ENCODE measurements at places on chromosomes 7 and 10. TPM values are rescaled to one million over a fixed set of nuclear protein-coding genes. Genes with fewer than 3 reads are reported as not detected.
A peak's percentile ranks its signal among the peaks of the same experiment; 100 is the strongest.

Gene OR2A7
- total RNA-seq = not detected

Gene DIP2C
- 28.7 TPM for total RNA-seq

Gene SKAP2
- 48.1 TPM for total RNA-seq

Gene DGKI
- 7.9 TPM for total RNA-seq

GRCh38 chr7:20642166-20642565 lies 26.7 kb downstream of the ABCB5 start:
- peak; percentile 26 for DNase-seq

DNA sequence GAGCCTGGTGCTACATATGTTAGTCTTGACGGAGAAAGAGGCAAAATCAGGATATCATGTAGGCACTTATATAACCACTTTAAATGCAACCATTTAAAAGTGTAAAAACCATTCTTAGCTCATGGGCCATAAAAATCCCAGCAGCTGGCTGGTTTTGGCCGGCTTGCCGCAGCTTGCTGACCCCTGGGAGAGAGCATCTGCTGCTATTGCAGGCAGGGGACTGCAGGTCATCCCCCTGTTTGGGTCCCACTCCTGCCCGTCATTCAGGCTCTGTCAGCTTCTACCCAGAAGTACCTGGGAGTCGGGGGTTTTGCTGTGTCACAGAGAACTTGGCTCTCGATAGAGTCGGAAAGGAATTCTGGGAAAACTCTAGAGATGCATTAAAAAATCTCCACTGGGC lies 187.4 kb downstream of the CUX1 start:
- no peak for DNase-seq

DNA sequence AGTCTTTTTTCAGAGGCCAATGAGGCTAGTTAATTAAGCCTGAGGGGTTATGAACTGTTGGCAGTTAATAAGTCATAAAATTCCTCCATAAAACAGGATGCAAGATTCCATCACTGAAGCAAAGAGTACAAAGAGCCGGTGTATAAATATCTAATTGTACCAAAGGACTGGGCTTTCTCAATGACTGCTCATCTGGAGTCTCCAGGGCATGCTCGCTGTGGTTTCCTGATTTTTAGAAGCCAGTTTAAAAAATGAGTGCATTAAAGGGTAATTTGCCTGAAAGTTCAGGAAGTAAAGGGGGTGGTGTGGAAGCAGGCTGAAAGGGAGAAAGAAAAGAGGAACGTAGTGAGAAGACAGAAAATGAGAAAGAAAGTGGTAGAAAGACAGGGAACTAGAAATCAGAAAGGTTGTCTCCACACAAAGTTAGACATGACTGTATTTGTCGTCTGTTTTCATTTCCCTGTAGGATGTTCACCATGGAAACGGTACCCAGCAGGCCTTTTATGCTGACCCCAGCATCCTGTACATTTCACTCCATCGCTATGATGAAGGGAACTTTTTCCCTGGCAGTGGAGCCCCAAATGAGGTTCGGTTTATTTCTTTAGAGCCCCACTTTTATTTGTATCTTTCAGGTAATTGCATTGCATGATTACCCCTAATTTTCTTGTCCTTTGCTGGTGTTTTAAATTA lies 282.3 kb downstream of the TWIST1 start:
- no peak for DNase-seq

DNA sequence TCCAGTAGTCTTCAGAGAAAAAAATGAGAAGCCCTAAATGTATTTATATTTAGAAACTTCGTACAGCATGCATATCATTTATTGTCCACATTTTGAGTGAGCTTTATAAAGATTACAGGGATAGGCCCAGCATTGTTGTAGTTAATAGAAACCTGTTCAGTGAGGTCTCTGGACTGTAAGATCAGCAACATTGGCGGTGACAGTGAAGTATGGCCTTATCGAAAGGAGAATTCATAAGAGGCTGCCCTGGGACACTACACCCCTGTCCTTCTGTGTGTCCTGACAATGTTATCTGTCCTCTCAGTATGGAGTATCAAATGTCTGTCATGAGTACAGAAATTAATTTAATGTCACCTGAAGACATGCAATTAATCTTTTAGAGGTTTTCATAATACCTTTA lies 57.2 kb downstream of the SHH start:
- no peak for DNase-seq

- peak; percentile 67 for DNase-seq
Observed at GRCh38 chr10:30125496-30125895, 66.1 kb upstream of the JCAD start.

- DNase-seq = no peak
Observed at GRCh38 chr7:38905056-38905759, 3.8 kb downstream of the VPS41 start.

DNA sequence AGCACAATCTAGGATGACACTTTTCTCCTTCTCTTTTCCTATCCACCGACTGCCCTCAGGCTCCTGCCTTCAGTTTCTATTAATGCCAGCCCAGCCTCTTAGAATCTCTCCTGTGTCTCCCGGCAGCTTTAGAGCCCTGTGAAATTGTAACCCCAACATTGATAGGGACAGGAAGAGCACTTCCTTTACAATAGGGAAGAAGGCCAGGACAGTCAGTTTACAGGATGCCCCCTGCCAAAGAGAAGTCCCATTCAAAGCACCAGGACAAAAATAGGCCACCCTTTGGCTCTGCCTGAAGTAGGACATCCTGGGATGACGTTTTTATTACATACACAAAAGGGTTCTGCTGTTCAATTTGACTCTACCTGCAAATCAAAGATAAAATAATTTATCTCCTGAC lies 64.7 kb upstream of the ANK3 start:
- no peak for DNase-seq

- DNase-seq = no peak
Observed at GRCh38 chr10:120861178-120861855, 10.2 kb downstream of the WDR11 start.

DNA sequence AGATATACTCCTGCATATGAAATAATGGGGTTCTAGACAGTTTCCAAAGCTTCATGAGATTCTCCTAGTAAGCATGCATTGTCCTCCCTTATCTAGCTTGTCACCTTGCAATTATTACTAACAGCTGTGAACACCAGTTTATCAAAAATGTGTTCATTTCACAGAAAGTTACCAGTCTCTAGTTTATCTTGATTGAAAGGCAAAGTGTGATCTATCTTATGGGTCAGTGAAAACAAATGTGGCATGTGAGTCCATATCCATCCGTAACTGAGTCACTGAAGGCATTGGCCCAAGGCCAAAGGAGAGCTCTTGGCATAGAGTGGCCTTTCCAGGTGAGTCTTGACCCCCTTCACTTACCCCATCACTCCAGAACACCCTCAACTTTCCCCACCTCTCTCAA lies 53.2 kb downstream of the GSAP start:
- no peak for DNase-seq

- DNase-seq = no peak
Observed at GRCh38 chr7:78033410-78033809, 234.8 kb downstream of the PHTF2 start.

DNA sequence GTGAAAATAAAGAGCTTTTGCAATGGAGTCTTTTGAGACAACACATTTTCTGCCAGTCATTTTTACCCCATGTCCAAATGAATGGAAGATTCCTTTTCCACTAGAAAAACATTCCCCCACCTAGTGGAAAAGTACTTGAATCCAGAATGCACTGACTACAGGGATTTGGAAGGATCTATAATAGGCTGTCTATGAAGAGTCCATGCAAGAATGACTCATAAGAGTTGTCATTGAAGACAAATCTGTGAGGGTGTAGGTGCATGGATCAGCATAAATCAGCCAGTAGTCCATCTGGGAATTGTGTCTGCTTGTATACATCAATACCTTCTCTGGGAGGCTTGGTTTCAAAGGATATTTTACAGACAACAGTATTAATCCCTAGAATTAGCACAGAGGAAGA lies 32.5 kb upstream of the TRUB1 start:
- DNase-seq = peak; percentile 50

DNA sequence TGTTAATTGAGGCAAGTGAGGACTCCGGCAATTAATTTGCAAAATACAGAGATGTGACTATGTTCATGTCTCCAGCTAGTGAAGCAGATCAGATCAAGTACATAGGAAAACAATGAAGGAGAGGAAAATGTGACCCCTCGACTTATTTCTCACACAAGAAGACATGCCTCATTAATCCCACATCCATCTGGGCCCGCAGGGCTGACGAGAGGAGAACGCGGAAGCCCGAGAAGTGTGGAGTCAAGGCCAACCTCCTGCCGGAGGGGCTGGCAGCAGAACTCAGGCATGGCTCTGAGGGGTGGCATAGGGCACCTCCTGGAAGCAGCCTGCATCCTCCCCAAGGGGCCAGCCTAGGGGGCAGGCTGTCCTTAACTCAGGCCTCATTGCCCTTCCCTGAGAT lies 54.4 kb downstream of the ZNF503 start:
- DNase-seq = no peak

DNA sequence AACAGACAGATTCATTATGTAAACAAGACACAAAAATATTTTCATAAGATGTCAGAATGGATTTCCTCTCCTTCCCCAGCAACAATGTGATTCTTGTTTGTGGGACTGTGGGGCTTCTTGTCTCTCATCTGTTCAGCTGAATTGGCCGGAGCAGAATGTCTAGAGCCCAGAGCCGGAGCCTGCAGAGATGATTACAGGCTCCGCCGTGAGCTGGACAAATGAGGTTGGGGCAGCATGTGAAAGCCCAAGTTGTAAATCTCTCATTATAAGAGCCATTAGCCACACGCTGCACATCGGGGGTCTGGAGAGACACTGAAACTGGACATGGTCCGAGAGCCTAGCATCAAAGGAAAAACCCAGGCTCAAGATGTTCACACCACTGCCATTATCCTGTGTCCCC lies 137.0 kb upstream of the ADAM12 start:
- no peak for DNase-seq

DNA sequence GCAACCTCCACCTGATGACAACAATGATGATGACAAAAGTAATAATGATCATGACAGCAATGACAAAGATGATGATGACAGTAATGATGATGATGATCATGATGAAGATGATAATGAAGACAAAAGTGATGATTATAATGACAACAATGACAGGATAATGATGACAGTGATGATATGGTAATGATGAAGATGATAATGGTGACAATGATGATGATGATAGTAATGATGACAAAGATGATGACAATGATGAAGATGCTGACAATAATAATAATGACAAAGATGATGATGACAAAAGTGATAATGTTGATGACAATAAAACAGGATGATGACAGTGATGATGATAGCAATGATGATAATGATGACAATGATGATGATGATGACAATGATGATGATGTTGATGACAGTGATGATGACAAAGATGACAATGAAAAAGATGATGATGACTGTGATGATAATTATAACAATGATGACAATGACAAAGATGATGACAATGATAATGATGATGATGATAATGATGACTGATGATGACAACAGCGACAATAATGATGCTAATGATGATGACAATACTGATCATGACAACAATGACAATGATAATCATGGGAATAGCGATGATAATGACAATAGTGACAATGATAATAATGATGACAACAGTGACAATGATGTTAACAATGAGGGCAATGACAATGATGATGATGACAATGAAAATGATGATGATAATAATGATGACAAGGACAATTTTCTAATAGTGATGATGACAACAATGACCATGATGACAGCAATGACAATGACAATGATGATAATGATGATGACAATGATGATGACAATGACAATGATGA lies 1106.5 kb upstream of the AUTS2 start:
- no peak for DNase-seq

DNA sequence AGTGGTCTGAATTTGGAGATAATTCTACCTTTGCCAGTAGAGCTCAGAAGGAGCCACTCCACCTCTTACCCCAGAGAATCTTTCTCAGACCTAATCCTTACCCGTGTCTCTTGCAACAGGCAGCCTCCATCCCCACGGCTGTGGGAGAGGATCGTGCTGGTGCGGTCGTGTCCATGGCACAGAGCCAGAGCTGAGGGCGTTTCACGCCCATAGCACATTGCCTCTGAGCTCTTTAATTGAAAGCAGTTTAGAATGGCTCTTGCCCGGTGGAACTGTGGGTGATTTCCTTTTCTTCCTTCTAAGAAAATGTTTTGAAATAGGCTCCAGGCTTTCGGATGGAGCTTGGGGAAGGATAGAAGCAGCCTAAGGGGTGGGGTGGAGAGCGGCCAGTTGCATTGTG lies 41.5 kb downstream of the PRF1 start:
- DNase-seq = no peak

- DNase-seq = no peak
Observed at GRCh38 chr7:70068531-70068930, 470.3 kb downstream of the AUTS2 start.

GRCh38 chr7:102891693-102892261 lies 21.0 kb upstream of the LRRC17 start:
- DNase-seq = peak; percentile 88

- DNase-seq = no peak
Observed at GRCh38 chr10:44761076-44761475, 150.1 kb upstream of the TMEM72 start.

DNA sequence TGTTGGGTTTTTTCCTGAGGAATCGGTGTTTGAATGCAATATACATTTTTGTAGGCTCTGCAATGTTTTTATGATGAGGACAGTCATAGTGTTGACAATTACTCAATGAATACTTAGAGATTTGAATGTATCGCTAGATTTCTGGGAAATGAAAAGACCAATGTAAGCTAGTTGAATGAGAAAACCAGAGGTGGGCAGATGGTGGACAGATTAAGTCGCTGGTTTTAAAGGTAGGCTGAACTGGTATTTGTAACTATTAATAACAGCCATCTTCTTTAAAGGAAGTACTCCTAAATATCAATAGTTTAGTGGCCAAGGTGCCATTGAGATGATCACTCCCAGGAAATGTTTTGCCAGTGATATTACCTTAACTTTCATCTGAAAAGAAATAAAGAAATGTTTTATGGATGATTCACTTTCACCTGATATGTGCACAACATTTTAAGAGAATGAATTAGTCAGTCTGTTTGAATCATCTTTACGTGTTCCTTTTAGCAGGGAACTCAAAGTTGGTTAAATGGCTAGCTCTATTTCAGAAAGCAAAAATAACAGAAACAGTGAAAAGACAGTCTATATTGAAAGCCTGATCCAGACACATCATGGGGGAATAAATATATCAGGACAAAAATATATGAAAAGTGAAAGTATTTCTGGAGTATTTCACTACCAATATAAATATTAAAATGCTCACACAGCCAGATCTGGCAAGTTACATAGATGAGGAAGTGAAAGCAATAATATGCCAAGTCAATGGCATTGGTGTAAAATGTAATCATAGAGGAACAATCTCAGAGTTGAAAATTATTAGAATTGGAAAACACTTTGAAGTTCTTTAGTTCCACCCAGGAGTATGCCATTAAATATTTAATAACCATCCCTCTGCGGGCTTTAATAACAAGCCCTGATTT lies 20.7 kb downstream of the MET start:
- DNase-seq = no peak

GRCh38 chr7:70542750-70543376 lies 589.1 kb upstream of the GALNT17 start:
- DNase-seq = no peak
